T-helper 22 cell (primary cell): ENCODE measurements at places on chromosomes 16 and 17.

- DNase-seq: no peak
Observed at GRCh38 chr17:19310151-19310550, 52.4 kb downstream of the B9D1 start.

DNA sequence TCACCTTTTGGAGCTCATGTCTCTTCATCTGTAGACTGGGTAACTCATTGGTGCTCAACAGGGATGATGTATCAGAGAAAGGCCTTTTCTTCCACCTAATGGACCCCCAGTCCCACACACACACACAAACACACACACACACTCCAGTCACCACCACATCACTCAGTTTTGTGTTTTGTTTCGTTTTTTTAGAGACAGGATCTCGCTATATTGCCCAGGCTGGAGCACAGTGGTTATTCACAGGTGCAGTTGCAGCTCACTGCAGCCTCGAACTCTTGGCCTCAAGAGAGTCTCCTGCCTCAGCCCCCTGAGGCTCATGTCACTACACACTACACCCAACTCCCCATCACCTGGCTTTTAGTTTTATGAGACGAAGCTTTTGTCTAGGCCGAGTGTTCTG is 55.6 kb downstream of the SF3B3 start:
- no peak for DNase-seq

GRCh38 chr16:23107936-23108335 is 41.3 kb downstream of the USP31 start:
- DNase-seq: no peak

DNA sequence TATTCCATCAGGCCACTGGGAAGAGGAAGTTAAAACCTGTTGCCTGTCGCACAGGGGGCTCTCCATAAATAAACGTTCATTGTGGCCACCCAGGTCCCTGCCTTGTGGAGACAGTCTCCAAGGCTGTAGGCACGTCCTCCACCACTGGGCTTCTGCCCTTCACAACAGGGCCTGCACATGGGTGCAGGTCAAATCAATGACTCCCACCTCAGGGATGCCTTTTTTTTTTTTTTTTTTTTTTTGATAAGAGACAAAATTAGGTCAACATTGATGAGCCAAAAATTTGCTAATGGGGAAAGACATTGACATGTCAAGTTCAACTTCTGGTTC is 12.6 kb upstream of the SLC12A3 start:
- no peak for DNase-seq

GRCh38 chr17:51046514-51047384 is 73.9 kb downstream of the SPAG9 start:
- no peak for DNase-seq

DNA sequence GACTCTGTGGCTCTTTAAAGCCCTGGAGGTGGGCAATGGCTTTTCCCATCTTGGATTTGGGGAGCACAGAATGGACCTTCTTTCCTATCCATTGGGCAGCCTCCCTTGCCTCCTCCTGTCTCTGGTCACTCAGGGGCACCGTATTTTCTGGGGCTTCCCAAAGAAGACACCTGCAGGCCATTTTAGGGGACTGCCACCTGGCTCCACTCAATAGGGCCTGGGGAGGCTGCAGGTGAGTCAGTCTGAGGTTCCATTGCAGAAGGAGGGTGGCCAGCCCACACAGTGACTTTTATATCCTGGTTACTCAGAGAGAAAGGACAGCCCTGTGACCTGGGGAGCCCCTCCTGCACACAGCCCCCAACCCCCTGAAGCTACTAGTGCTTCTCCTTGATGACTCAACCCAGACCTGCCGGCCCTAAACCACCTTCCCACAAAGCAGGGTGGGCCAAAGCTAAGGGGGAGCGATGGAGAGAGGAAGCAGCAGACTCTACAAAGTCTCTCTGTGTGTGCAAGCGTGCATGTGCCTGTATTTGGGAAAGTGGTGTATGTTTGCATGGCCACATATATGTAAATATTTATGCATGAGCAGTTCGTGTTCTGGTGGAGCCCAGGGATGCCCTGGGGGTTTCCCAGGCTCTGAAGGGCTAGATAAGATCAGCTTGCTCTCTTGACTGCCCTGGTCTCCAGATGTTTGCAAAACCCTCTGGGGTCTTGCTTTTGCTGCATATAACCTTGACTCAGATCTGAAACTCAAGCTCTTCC is 5.0 kb downstream of the CX3CL1 start:
- no peak for DNase-seq

GRCh38 chr16:74558873-74559272 is 48.0 kb downstream of the GLG1 start:
- DNase-seq: no peak

DNA sequence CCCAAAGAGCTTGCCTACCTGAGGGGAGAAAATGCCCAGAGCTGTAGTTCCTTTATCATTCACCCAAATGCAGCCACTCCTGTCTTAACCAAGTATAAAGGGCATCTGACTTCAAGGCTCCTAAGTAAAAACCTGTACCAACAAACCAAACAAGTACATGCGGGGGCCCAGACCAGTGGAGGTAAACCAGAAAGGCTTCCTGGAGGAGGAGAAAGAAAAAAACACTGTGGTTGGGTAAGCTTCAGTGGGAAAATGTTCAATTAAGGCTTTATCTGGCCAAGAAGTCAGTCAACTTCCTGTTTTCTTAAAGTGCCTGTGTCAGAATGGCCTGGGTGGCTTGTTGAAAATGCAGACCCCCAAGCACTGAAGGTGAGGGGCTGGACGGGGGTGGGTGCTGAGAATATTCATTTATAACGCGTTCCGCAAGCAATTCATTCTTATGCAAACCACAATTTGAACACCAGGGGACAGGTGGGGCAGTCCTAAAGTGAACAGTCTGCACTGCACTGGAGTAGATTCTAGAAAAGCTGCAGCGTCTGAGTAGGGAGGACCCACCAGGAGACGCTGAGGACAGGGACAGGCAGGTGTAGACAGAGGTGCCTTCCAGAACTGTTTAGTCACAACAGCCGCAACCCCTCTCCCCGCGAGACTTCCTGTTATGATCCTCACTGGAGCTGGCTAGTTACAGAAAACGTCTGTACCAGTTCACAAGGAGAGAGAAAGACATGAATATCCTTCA is 467.1 kb downstream of the SOX9 start:
- no peak for DNase-seq

DNA sequence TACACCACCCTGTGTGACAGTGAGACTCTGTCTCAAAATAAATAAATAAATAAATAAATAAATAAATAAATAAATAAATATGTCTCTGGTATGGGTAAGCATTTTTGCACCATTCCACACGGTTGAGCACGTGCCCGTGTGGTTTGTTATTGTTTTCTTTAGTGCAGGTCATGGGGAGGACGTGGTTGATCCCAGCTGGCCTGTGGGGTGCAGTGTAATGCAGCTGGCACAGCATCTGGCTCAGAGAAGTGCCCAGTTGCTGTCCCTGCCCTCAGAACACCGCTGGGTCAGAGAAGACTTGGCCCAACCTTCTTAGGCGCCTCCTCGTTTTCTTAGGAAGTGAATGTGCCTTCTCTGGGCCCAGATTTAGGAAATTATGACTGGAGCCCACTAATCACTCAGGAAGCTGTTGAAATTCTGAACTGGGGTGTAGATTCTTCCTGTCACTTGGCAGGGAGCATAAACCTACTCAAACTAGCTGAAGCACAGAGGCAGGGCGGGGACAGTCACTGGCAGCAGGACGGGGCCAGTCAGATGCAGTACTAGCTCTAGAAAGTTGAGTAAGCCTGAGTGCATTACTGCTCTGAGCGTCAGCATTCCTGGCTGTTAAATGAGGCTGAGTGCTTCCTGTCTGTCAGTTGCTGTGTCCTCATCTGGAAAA is 85.9 kb downstream of the SNX29 start:
- DNase-seq: no peak
